WERI-Rb-1 (cell line): ENCODE measurements at places on chromosomes 2 and 18.

- DNase-seq, result no peak
Measured at GRCh38 chr2:242056026-242056425, 186.5 kb downstream of the RTP5 start.

- peak; percentile 32 for DNase-seq
Measured at GRCh38 chr18:79578396-79579260, 101.0 kb upstream of the CTDP1 start.

DNA sequence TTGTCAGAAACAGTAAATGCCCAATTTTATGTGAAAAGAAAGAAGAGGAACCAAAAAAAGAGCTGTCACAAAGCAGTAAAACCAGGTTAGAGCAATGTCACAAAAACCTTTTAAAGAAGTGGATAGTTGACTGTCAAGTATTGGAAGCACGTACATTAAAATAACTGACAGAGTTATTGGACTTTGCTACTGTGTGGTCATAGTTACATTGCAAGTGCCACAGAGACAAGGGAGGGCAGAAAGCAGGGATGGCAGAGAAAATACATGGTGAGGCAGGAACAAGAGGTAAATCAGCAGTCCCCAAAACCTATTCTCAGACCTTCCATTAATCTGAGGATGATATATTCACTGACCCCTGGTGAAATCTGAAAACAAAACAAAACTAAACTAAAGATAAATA lies 116.3 kb downstream of the LRP1B start:
- no peak for DNase-seq

GRCh38 chr2:160512491-160512890 lies 18.9 kb upstream of the RBMS1 start:
- DNase-seq, result no peak

GRCh38 chr18:46950064-46950656 lies 32.8 kb downstream of the KATNAL2 start:
- no peak for DNase-seq

DNA sequence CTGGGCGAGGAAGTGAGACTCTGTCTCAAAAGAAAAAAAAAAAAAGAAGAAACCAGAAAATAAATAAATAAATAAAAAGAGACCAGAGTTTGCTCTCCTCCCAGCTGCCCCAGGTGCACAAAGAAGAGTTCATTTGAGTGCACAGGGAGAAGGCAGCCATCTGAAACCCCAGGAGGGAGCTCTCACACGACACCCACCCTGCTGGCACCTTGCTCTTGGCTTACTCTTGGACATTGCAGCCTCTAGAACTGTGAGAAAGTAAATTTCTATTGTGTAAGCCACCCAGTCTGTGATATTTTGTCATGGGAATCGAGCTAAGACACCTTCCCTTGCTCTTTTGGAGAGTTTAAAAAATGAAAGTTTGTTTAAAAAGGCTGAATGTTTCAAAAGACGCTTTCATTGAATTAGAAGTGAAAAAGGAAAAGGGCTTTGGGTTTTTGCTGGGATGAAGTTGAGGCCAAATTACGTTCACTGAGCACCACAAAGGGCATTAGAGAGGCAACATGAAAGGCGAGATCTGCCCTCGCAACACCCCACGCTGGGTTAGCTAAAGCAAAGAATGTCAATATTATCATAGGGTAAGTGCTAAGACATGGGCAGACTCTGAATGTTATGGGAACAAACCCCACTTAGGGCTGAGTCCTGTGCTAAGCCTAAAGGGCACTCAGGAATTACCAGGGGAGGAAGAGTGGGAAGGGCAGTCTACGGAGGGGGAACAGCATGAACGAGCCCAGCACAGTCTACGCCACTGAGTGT lies 128.9 kb upstream of the RIOK3 start:
- DNase-seq, result no peak

GRCh38 chr2:27320958-27321543 lies 1.8 kb downstream of the MPV17 start:
- peak; percentile 83 for DNase-seq

GRCh38 chr2:119947535-119947934 lies 65.3 kb upstream of the EPB41L5 start:
- no peak for DNase-seq

GRCh38 chr2:49754381-49754780 lies 600.1 kb upstream of the FSHR start:
- DNase-seq, result no peak

- no peak for DNase-seq
Measured at GRCh38 chr2:12007282-12007681, 260.9 kb downstream of the LPIN1 start.

GRCh38 chr2:135225781-135226180 lies 173.7 kb downstream of the RAB3GAP1 start:
- no peak for DNase-seq

- DNase-seq, result no peak
Measured at GRCh38 chr2:239393388-239393940, 7.4 kb downstream of the HDAC4 start.

- no peak for DNase-seq
Measured at GRCh38 chr2:88615822-88616221, 11.4 kb downstream of the EIF2AK3 start.

DNA sequence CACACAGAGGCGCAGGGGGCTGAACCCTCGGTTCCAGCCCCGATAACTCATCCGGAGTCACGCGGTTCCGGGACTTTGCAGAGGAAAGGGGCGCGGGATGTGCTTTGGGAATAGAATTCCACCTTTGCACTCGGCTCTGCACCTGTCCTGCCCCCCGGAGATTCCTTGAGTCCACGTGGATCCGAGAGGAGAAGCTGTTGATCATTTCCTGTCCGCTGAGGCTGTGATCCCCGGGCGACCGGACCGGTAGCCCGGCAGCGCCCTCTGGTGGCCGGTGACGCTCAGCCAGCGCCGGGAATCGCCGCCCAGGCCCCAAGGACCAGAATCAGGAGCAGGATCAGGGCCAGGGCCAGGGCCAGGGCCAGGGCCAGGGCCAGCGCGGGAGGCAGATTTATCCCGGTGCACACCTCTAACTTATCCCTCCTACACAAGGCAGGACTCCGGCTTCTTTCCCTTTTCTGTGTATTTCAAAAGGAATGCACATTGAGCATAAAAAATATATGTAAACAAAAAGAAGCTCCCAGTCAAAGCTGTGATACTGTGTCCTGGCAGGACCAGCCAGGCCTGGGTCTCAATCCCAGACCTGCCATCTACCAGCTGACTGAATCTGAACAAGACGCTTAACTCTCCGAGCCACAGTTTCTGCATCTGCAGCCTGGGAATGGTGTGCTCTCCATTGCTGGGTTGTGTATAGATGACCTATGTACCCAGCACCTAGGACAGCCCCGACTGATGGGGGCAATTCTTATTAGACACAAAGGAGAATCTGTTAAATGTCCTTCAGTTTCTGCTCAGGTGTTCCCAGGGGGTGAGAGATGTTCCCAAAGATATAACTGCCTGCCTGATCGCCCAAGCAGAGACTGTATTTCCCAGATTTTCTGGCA lies 8.5 kb upstream of the SPATA3 start:
- DNase-seq, result peak; percentile 81

DNA sequence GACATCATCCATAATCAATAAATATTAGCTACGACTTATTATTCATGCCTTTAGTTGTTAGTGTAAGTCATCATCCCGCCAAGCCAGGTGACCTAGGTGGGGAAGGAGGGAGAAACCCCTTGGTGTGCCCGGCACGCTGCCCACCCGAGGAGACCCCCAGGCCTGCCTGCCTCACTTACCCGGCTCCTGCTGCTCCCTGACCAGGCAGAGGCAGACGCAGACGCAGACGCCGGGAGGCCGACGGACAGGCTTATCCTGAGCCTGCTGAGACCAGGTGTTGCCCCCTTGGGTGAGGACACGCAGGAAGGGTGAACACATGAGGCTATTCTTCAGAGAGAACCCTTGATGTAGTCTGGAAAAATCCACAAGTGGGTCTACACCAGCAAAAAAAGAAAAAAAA lies 401.8 kb downstream of the GALR1 start:
- peak; percentile 94 for DNase-seq

GRCh38 chr2:21887881-21888280 lies 764.1 kb downstream of the TDRD15 start:
- no peak for DNase-seq

DNA sequence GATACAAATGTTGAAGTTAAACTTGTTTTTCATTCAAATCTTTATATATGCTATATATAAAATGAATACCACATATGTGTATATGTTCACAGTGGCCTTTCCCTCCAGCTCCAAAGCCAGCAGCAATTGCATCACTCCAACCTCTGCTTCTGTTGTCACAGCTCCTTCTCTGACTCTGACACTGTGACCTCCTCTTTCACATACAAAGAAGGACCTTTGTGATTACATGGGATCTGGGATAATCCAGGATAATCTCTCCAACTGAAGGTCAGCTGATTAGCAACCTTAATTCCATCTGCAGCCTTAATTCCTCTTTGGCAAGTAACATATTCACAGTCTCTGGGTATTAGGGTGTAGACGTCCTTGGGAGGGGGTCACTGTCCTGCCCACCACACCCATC lies 8.4 kb downstream of the FLACC1 start:
- peak; percentile 70 for DNase-seq

DNA sequence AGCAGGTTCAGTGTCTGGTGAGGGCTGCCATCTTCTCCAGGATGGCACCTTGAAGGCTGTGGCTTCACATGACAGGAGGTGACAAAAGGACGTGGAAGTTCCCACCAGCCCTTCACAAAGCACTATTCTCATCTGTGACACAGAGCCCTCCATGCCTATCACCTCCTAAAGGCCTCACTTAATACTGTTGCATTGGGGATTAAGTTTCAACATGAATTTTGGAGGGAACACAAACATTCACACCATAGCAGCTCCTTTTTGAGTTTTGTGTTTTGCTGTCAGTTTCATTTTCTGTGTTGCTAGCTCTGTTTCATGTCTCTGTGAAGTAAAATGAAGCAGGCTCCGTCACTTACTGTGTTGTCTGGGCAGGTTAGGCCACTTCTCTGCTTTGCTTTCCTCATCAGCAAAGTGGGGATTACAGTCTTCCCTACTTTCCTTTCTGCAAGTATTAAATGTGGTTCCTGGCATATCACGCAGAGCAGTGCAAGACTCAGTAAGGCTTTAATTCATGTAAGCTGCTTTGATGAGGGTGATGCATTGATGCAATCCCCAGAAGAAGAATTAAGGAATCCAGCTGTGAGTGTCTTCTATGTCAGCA lies 31.6 kb downstream of the LIMS1 start:
- DNase-seq, result peak; percentile 62

DNA sequence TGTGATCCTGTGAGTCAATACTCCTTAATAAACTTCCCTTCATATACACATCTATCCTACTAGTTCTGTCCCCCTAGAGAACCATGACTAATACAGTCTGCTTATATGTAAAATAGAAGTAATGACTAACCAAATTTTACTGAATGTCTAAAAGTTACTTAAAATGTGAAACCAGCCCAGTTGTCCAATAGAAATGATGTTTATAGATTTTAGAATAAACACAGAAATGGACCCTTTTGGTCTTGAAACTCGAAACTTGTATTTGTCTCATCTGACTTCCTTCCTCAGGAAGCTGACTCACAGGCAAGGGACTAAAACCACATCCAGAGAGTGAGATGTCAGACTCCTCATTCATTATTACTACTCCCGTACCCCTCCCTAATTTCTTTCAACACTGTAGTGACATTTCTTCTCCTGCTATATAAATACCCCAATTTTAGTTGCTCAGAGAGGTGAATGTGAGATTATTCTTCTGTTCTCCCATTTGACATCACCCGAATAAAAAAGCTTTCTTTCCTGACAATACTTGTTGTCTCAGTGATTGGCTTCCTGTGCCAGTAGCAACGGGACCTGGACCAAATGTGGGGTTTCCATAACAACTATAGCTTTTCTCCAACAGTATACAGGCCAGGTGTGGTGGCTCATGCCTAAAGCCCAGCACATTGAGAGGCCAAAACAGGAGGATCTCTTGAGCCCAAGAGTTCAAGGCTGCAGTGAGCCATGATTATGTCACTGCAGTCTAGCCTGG lies 486.0 kb downstream of the ERBB4 start:
- DNase-seq, result no peak

DNA sequence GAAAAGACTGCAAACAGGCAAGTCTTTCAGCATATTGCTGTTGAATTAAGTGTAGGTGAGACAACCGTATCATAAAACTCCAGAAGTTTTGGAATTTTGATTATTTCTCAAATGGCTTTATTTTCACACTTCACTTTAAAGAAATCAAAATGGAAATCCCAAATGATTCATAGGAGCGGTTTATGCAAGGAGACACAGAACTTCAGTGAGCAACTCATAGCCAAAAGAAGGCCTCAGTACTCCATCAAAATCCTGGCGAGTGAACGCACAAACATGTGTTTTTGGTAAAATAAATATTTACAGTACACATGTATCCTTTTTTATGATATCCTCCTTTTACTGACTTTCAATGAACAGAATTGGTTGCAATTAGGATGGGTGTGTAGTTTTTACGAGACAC lies 140.4 kb upstream of the APCDD1 start:
- no peak for DNase-seq

DNA sequence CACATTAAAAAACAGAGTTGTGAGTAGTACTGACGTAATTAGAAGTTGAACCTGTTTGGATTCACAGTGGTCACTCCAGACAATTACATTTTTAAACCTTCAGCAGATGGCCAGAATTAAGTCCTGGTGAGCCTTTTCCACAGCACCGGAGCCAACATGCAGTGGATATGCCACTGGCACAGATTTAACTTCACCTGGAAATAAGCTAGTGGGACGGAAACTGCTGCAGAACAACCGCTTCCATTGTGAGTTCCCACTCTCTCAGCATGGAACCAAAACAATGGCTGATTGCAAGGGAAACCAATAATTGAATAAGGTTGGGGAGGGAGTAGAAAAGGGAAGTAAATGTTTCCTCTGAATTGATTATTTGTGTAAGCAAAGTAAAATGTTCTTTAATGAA lies 515.1 kb downstream of the STK39 start:
- peak; percentile 46 for DNase-seq

DNA sequence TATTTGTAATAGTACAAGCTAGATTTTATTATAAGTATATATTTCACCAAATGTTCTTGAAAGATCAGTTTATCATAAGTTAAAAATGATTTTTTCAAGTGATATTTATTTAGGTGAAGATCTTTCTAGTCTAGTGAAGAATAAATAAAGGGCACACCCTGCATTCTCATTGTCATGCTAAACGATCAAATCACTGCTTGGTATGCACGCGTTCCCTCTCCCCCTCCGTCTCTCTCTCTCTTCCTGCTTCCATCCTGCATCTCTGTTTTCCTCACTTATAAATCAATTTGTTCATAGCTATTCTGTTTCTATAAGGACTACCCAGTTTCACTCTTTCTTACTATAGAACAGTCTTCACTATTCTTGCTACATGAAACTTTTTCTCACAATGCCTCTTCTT lies 1067.4 kb downstream of the LRP1B start:
- no peak for DNase-seq
